Activated naive CD4-positive, alpha-beta T cell treated with anti-CD3 and anti-CD28 coated beads, Interleukin-2, amount 10 ng/mL, durations not matched to agents 7 days and 5 days (primary cell): ENCODE measurements at places on chromosomes 16 and 17.
A peak's percentile ranks its signal among the peaks of the same experiment; 100 is the strongest.

DNA sequence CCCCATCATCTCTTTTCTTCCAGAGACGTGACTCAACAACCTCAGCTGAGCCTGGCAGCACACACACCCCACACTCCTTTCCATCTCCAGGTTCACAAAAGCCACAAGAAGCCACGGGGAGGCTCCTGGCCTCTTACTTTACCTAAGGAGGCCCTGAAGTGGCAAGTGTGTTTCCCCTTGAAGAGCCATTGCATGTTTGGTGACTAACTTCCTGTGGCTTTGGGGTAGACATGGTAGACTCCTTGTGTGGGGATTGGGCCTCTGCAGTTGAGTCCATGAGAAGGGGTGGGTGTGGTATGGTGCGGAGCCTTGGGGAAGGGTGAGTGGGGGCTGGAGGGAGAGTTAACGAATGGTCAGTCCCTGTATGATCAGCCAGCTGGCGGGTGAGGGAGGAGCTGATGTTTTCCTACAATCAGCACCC, 24.2 kb downstream of the SAP30BP start:
- H3K27ac ChIP-seq, result peak overlapping the region; percentile 43
- no peaks in the 10 kb centered on the region for H3K27me3 ChIP-seq
- peak; percentile 56 for DNase-seq

- no peak overlapping the region for H3K4me3 ChIP-seq
- H3K27ac ChIP-seq, result no peak overlapping the region
- H3K36me3 ChIP-seq, result peaks cover 17% of the 10 kb centered on the region
- no peak for DNase-seq
- no peaks in the 10 kb centered on the region for H3K27me3 ChIP-seq
These were observed 142.9 kb downstream of the RAB11FIP4 start for GRCh38 chr17:31534223-31534888.

- H3K27ac ChIP-seq, result peak overlapping the region; percentile 65
- no peak for DNase-seq
- H3K4me3 ChIP-seq, result peak overlapping the region; percentile 73
- H3K4me1 ChIP-seq, result peaks cover 59% of the 10 kb centered on the region
- peaks cover 45% of the 10 kb centered on the region for H3K27me3 ChIP-seq
- H3K36me3 ChIP-seq, result peaks cover 13% of the 10 kb centered on the region
These were observed 309 bp downstream of the FOXJ1 start for GRCh38 chr17:76140661-76141211.

DNA sequence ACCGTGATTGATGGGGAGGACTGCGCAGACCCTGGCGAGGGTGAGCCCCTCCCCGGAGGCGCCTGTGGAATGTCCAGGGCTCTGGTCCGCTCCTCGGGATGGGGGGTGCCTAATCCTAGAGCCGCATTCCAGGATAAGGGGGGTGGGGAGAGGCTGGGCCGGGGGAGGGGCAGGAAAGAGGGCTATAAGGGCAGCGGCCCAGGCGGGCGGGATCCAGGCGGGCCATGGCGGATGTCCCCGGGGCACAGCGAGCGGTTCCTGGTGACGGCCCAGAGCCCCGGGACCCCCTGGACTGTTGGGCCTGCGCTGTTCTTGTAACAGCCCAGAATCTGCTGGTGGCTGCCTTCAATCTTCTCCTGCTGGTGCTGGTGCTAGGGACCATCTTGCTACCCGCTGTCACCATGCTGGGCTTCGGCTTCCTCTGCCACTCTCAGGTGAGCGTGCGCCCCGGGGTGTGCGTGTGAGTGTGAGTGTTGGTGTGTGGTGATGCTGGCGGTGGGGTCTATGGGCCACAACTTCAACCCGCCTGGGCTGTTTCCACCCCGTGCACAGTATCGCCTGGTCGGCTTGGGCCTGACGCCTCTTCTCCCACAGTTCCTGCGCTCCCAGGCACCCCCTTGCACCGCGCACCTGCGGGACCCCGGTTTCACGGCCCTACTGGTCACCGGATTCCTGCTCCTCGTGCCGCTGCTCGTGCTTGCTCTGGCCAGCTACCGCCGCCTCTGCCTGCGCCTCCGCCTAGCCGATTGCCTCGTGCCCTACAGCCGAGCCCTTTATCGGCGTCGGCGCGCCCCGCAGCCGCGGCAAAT, at the start of gene TMEM88:
TSS of gene TMEM88 (plus strand) at position 216 of the 809 bp plus-strand sequence. CDS start at position 225, 9 bp downstream.
- peak within 1 kb of the TSS; percentile 42 for H3K27ac ChIP-seq
- H3K4me1 ChIP-seq, result peaks cover 30% of the 10 kb centered on the region
- no peaks in the 10 kb centered on the region for H3K27me3 ChIP-seq
- no peak for DNase-seq
- H3K36me3 ChIP-seq, result peaks cover 9% of the 10 kb centered on the region
- H3K4me3 ChIP-seq, result no peak within 1 kb of the TSS

DNA sequence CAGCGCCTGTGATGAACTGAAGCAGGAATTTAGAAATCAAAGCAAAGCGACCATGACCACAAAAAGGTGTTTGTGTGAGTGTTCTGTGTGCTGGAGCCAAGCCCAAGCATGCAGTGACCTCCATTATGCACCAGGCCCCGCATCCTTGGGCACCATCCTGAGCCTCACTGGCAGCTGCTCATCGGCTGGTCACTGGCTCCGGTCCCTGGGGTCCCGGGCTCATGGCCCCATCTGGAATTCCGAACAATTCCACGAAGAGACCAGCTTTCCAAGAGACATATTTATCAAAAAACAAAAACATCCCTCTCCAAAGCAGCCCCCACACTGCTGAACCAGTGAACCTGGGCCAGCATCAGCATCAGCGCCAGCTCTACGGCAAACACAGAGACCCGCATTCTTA, 15.2 kb upstream of the ZNF469 start:
- no peak for DNase-seq
- no peak overlapping the region for H3K27ac ChIP-seq
- H3K27me3 ChIP-seq, result peaks cover 4% of the 10 kb centered on the region
